ENCODE measurements at places on chromosomes 2 and 18. TPM values are rescaled to one million over a fixed set of nuclear protein-coding genes. Genes with fewer than 3 reads are reported as not detected.

MALT1 gene
- 44.0 TPM for total RNA-seq

DSG4 gene
- total RNA-seq: not detected

NMUR1 gene
- total RNA-seq: not detected

MMADHC gene
- total RNA-seq: 143 TPM

- no peak for DNase-seq
Observed at GRCh38 chr2:190053426-190053825, 9.1 kb downstream of the MSTN start.

- no peak for DNase-seq
Observed at GRCh38 chr2:227206406-227206805, 42.0 kb downstream of the COL4A3 start.

GRCh38 chr2:101745711-101746694, 48.5 kb downstream of the MAP4K4 start:
- peak; percentile 87 for DNase-seq

ASB18 gene
- total RNA-seq: not detected

NABP1 gene
- total RNA-seq: 121 TPM

DNA sequence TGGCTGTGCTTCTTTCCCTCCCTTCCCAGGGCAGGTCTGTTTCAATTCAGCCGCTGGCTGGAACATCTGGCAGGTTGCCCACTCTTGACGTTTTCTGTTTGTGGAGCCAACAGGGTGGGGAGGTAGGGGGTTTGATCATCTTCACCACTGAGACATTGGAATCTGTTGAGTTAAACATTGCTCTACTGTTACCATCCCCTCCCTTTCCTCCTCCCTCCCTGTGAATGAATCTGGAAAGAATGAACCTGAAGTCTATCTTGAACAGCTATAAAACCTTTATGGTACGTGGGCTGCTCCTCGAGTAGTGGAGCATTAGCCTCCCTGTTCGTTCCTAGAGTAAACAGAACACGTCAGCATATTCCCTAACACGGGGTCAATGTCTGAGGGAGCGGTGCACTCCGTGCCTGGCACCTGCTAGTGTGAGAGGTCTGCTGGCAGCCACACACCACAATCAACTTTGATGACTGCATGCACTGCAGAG, 249.9 kb upstream of the RBBP8 start:
- DNase-seq: peak; percentile 68

ASAP2 gene
- total RNA-seq: 49.6 TPM

GRCh38 chr2:75130171-75130570, 69.1 kb downstream of the TACR1 start:
- peak; percentile 6 for DNase-seq

IL1RL2 gene
- total RNA-seq: 2.9 TPM

L3MBTL4 gene
- total RNA-seq: not detected

LRATD1 gene
- 1.2 TPM for total RNA-seq

USP40 gene
- total RNA-seq: 36.8 TPM

DNA sequence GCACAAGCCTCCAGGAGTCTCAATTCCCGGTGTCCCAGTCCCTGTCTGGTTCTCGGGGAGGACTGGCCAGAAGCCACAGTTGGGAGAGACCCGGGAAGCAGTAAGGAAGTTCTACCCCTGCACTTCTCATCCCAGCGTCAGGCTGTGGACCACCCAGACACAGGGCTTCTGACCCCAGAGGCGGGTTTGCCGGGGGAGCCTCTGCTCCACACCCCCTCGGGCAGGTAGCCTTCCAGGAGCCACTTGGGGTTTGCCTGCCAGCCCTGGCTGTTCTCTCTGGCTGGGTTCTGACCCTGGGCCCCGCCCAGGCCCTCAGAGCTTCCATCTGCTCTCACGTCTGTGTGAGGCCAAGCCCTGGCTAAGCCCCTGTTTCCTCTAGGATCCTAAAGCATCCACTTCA, 94.4 kb upstream of the GPC1 start:
- DNase-seq: no peak

- peak; percentile 22 for DNase-seq
Observed at GRCh38 chr2:55269645-55269990, 587 bp upstream of the MTIF2 start.

DNA sequence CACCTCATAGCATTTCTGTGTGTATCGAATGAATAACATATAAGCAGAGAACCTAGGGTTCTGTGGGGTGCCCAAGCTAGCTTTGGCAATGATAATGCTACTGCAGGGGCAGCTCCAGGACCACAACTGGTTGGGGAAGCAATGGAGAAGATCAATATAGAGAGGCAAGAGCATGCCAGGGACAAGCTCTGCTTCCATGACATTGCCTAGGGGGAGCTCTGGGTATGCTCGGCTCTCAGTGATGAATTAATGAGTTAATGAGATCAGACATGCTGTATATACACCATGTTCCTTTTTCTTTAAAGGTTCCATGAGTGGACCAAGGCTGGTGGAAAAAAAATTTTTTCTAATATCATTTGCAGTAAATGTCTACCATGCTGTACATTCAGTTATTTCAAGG, 618.4 kb downstream of the BCL11A start:
- DNase-seq: no peak

DNA sequence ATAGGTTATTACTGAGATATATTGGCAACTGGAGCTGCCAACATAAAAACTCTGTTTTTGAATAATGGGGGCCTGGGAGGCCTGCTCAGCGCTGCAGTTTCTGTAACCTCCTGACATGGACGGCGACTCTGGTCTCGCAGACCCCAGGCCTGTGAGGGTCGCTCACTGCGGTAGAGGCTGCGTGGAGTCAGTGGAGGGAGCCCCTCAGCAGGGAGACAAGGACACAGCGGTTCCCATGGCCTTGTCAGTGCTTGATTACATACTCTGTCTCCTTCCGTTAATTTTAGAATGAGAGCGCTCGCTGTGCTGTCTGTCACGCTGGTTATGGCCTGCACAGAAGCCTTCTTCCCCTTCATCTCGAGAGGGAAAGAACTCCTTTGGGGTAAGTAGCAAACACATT, 858 bp downstream of the TPO start:
- no peak for DNase-seq

GRCh38 chr2:208147759-208148158, 1.8 kb upstream of the CRYGB start:
- no peak for DNase-seq

SLC11A1 gene
- not detected for total RNA-seq

SUCLG1 gene
- total RNA-seq: 50.4 TPM

CCDC85A gene
- 9.9 TPM for total RNA-seq

ADGRF3 gene
- under 0.01 TPM for total RNA-seq

GRCh38 chr2:85303780-85304531, 23.8 kb downstream of the TGOLN2 start:
- no peak for DNase-seq

- DNase-seq: no peak
Observed at GRCh38 chr18:58526425-58527284, 102.2 kb downstream of the ALPK2 start.

ICA1L gene
- total RNA-seq: 8.1 TPM

GRCh38 chr2:96341641-96342040, 6.1 kb downstream of the NCAPH start:
- no peak for DNase-seq

- no peak for DNase-seq
Observed at GRCh38 chr2:66582987-66583880, 148.3 kb downstream of the MEIS1 start.

ARL5A gene
- 26.3 TPM for total RNA-seq

DNA sequence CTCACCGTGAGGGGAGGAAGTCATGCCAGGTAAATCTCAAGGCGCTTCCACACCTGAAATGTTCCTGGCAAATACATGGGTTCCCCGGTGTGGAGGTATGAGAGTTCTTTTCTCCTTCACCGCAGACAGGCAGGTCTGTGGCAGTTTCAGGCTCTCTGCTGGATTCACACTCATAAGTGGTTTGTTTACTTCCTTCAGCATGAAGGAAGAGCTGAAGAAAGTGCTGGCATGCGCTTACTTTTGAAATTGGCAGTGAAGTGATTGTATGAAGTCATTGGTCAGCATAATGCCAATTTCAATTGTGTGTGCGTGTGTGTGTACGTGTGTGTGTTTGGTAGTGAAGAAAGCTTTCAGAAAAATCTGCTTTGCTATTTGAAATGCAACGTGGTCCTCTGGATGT, 43.4 kb downstream of the RNF144A start:
- peak; percentile 68 for DNase-seq

- peak; percentile 1 for DNase-seq
Observed at GRCh38 chr2:114201781-114202180, 240.7 kb upstream of the DPP10 start.

RPRM gene
- total RNA-seq: not detected

DNA sequence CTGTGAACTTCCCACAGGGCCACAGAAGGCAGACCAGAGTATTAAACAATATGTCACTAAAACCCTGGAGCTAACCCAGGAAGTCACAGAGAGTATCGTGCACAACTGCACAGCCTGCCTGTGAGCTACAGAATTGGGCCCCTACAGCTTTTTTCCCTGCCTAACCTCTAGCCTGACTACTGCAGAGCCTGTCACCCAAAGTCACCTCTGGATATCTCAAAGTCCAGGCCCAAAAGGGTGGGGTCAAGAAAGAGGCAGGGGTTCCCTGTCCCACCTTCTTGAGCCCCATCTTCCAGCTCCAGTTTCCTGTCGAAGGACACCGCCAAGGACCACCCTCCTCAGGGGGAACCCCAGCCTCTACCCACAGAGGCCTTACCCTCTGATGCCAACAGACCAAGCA, 13.5 kb downstream of the GAD1 start:
- no peak for DNase-seq

- no peak for DNase-seq
Observed at GRCh38 chr2:149470046-149470445, 117.5 kb downstream of the MMADHC start.

- DNase-seq: no peak
Observed at GRCh38 chr18:43484710-43485109, 207.4 kb upstream of the SYT4 start.

- peak; percentile 52 for DNase-seq
Observed at GRCh38 chr2:39730685-39731302, 48.3 kb downstream of the THUMPD2 start.

DNA sequence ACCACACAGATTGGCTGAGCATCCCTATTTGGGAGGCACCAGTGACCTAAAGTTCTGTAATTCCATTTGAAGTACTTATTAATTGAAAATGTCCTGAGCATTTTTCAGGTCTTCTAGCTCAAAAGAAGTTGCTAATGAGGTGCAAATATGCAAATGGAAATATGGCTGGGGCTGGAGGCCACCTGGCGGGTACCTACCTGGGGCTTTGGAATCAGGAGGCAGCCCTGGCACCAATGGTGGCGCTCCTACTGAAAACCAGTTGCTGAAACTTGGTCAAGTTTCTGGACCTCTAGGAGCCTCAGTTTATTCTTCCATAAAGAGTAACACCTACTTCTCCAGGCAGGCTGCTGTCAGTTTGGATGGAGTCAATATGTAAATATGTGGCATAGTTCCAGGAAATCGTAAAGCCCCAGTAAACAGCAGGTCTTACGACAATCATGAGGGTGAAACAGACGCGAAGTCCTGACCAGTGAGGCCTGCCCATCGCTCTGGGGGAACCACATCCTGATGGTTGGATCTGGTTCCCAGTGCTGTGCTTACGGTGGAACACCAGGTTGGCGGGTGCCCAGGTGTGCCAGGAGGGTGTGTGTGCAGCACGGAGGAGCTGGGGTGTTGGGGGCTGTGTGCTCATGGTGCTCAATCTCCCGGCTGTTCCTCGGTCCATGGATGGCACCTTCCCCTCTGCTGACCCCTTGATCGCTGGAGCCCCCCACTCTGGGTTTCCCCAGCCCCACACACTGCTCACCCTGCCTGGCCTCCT, 186.1 kb downstream of the TWIST2 start:
- no peak for DNase-seq

- no peak for DNase-seq
Observed at GRCh38 chr2:238492840-238493239, 66.1 kb downstream of the ASB1 start.

GRCh38 chr2:62738981-62739936, 33.7 kb downstream of the EHBP1 start:
- DNase-seq: peak; percentile 31

GRCh38 chr2:189854187-189854586, 69.9 kb downstream of the PMS1 start:
- DNase-seq: no peak

ADAM17 gene
- 25.4 TPM for total RNA-seq

KIF5C gene
- total RNA-seq: 0.13 TPM

DNA sequence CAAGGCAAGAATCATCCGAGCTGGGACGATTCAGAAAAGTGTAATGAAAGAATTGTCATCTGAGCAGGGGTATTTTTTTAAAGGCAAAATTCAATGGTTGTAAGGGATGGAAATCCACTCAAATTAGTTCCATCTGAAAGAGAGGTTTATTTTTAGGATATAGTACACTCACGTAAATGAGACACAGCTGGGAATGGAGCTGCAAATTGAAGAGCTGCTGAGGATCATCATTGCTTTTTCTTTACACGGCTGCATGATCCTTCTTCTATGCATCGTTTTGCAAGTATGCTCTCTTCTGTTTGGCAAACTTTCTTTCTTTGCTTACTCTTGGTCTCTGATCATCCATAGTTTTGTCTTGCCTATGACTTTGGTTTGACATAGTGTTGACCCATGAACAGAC, 27.4 kb upstream of the CUL3 start:
- DNase-seq: peak; percentile 5

GRCh38 chr18:52499644-52500043, 159.6 kb downstream of the DCC start:
- no peak for DNase-seq

ALPP gene
- total RNA-seq: not detected

DNA sequence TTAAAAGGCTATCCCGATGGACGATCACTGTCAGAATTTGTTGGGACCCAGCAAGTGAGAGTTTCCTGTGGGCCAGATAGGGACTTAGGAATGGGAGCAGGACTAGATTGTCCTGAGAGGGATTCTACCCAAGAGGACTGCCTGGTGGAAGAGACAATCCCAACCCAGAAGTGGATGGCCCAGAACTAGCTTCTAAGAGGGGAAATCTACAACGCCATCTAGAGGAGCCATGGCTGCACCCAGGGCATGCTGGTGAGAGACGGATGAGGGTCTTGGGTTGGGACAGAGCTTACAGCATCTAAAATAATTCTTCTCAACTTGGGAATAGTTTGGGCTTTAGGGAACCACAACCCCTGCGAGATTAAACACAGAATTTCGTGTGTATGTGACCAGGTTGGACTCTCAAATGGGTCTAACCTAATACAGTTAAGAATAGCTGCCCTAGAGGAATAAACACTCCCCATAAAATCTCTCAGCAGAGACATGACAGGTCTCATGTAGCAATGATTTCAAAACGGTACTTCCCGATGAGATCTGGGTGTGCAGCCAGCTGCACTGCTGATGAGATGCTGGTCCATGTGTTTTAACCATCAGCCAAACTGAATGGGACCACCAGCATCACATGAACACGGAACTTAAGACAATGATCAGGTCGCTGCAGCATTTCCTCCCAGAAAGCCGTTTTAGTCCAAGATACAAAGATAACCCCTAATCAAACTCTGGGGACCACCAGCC, 50.8 kb downstream of the CCBE1 start:
- peak; percentile 26 for DNase-seq

GRCh38 chr18:53521068-53521467, 703.4 kb downstream of the MBD2 start:
- no peak for DNase-seq

Data from GM23248 (cell line).